HFFc6 (cell line): ENCODE measurements at places on chromosomes 6 and 20. TPM values are rescaled to one million over a fixed set of nuclear protein-coding genes. Genes with fewer than 3 reads are reported as not detected.
A peak's percentile ranks its signal among the peaks of the same experiment; 100 is the strongest.

LBP gene
- total RNA-seq: not detected in 3 replicates

FOXS1 gene
- not detected in 3 replicates for total RNA-seq

CTCFL gene
- not detected in 3 replicates for total RNA-seq

LY6G5C gene
- total RNA-seq: 2.1 to 2.9 TPM (median 2.4 TPM) in 3 replicates

GNAS-AS1 gene
- total RNA-seq: 1.0 to 1.4 TPM (median 1.3 TPM) in 3 replicates

HCRTR2 gene
- not detected in 3 replicates for total RNA-seq

DNA sequence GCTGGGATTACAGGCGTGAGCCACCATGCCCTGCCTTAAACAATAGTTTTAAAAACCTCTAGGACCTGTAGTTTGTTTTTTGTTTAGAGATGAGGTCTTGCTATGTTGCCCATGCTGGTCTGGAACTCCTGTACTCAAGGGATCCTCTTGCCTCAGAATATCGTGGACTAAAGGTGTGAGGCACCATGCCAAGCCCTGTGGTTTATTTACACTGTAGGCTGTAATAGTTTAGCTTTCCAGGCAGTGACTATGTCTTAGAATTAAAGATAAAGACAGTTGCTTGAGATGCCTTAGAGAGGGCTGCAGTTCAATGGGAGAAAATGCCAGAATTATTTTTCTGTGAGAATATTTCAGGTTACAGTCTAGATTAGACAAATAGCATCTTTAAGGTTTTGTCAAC, 72.9 kb downstream of the SGK1 start:
- no peak overlapping the region for H3K4me3 ChIP-seq
- H3K36me3 ChIP-seq: no peaks in the 10 kb centered on the region
- no peak for DNase-seq
- H3K27me3 ChIP-seq: peaks cover 2% of the 10 kb centered on the region; the same call in 1 of the 2 replicates
- peaks cover 5% of the 10 kb centered on the region for H3K4me1 ChIP-seq
- H3K27ac ChIP-seq: no peak overlapping the region

DNA sequence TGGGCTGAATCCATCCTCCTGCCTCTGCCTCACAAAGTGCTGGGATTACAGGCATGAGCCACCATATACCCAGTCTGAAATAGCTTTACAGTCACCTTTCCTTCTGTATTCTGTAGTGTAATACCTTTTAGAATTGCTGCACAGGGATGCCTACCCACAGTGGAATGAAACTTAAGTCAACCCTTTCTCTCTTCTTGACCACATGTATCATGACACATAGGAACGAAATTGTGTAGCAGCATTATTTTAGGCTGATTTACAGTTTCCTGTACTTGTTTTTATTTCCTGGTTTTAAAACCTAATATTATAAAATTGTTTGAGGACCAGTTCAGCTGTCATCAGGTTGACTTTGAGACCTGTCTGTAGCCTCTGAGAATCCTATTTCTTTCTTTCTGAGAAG, 297.8 kb downstream of the ZFAND3 start:
- peaks cover 53% of the 10 kb centered on the region for H3K4me1 ChIP-seq
- peak; percentile 57 for DNase-seq
- peak overlapping the region; percentile 43 for H3K27ac ChIP-seq
- peaks cover 22% of the 10 kb centered on the region for H3K36me3 ChIP-seq

DNA sequence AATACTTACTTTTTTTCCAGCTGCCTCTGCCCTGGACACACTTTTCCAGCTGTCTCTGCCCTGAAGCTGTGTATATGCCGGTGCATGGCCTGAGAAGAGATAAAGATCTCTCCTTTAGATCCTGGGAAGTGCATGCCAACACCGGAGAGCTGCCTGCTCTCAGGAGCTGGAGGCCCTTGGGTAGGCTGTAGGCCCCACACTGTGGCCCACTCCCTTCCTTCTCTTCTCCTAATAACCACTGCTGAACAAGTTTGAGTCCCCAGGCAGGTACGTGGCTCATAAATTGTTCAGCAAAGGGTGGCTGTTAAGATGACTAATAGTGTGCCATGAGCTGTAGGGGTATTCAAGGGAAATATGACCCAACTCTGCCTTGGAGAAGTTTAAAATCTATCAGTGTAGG, 102.5 kb downstream of the CD24 start:
- H3K27me3 ChIP-seq: no peaks in the 10 kb centered on the region; the same call in 1 of the 2 replicates
- H3K4me1 ChIP-seq: peaks cover 33% of the 10 kb centered on the region; the same call in 1 of the 2 replicates
- H3K27ac ChIP-seq: no peak overlapping the region
- DNase-seq: no peak

- H3K4me1 ChIP-seq: no peaks in the 10 kb centered on the region; the same call in 1 of the 2 replicates
- H3K27ac ChIP-seq: no peak overlapping the region
- no peak for DNase-seq
- no peaks in the 10 kb centered on the region for H3K36me3 ChIP-seq
- H3K27me3 ChIP-seq: peaks cover 32% of the 10 kb centered on the region
These were observed 68.5 kb upstream of the BLCAP start for GRCh38 chr20:37596168-37596567.
